Tibial artery (tissue), 4 donors: ENCODE measurements at places on chromosomes 6 and 20.
A peak's percentile ranks its signal among the peaks of the same experiment; 100 is the strongest.

DNA sequence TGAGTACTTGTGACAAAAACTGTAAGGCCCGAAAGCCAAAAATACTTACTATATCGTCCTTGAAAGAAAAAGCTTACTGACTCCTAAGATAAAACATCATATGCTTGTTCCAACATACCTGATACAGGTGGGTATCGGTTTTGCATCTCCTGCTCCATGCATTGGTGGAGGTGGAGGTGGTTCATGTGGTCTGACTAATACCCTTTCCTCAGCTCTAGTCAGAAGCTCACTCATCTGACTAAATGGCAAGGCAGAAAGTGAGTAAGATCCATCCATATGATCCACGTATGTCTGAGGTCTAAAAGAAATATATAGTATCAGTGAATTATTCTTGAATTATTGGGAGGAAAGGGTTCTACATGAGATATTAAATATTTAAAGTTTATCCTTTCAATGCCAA, 76.2 kb downstream of the WASF1 start:
- DNase-seq: no peak

DNA sequence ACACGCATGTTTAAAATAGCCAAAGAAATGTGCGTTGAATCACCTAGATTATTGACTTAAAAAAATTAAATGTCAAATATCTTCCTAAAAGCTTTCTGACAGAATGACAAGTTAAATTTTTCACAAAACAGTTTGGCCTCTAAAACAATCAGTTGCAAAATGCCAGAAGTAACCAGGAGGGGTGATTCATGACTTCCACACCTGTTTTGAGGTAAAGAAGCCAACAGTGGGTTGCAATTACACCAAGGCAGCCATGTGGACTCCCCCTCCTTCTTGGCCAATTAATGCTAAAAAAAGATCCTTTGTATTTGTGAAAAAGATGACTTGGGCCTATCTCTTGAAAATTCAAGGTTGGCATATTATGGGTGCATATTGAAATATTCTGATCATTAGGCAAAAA, 424.8 kb downstream of the CBLN4 start:
- no peak for DNase-seq

- no peak for DNase-seq
Measured at GRCh38 chr6:16857969-16858592, 96.8 kb upstream of the ATXN1 start.

DNA sequence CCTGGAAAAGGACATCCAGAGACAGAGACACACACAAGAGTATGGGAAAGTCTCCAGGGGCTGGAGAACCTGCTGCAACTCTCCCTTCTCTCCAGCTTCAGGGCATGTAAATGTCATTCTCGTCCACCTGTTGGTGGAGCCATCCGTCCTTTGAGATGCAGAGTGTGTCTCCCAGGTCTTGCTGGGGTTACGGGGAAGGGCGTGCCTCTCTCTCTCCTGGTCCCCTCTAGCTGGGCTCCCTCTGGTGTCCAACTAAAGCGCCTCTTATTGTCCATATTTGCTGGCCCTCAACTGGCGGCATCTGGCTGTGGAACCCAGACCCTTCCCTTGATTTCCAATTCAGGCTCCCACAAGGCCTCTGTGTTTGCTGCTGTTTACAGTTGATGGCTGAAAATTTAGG, 244.1 kb downstream of the BMP7 start:
- no peak for DNase-seq

GRCh38 chr20:18055261-18055660, 2.5 kb downstream of the OVOL2 start:
- DNase-seq: no peak

- no peak for DNase-seq
Measured at GRCh38 chr6:30849903-30850651, 34.2 kb upstream of the DDR1 start.

GRCh38 chr6:42715871-42716270, 6.5 kb downstream of the PRPH2 start:
- DNase-seq: no peak

GRCh38 chr6:109087661-109088264, 6.9 kb downstream of the SESN1 start:
- DNase-seq: no peak

GRCh38 chr20:60092729-60093128, 134.5 kb downstream of the CDH26 start:
- no peak for DNase-seq

DNA sequence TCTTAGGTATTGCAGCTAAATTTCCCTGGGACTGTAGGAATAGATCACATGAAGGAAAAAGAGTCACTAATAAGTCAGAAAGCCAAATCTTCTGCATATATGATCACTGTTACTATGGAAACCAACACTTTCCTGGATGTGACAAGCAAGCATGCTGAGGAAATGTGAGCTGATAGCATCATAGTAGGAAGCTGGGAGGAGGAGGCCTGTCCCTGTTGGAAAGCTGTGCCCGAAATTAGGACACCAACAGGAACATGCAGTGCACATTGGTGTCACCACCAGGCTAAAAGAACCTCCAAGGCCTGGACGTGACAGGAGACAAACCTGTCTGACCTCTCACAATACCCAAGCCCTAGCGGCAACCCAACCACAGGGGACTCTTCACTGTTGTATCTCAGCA, 181.9 kb upstream of the PCSK2 start:
- DNase-seq: no peak

- DNase-seq: no peak
Measured at GRCh38 chr6:148455674-148456558, 113.3 kb downstream of the SASH1 start.

GRCh38 chr20:42634156-42634555, 555.5 kb downstream of the PTPRT start:
- no peak for DNase-seq

GRCh38 chr20:20173254-20173653, 120.9 kb downstream of the CFAP61 start:
- DNase-seq: no peak

- no peak for DNase-seq
Measured at GRCh38 chr20:57676589-57677583, 32.9 kb downstream of the PMEPA1 start.

DNA sequence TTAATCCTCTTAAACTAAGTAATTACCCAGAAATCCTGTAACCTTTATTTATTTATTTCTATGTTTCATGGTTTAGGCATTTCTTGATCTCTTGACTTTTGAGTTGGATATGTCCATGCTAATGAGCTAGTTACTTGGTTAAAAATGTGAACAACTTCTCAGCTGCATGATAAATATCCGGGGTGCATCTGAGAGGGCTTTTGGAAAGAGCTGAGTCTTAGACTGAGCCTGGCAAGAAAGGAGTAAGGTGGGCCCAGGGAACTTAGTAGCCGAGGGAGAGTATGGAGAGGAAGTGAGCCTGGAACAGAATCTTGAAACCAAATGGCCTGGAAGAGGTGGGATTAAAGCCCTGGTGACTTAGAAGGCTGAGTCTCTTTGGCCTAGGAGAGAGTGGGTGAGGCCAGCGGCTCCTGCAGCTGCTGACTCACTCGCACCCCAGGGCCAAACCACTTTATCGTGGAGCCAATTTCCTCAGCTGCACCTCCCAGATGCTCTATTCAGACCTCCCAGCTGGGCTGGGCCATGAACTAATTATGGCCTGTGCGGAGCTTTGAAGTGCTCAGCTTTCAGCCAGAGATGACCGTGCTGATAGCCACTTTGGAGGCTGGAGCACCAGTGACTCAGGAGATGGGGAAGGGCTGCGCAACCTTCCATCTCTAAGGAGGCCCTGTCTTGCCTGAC, 19.1 kb downstream of the TGM3 start:
- peak; percentile 53 for DNase-seq

DNA sequence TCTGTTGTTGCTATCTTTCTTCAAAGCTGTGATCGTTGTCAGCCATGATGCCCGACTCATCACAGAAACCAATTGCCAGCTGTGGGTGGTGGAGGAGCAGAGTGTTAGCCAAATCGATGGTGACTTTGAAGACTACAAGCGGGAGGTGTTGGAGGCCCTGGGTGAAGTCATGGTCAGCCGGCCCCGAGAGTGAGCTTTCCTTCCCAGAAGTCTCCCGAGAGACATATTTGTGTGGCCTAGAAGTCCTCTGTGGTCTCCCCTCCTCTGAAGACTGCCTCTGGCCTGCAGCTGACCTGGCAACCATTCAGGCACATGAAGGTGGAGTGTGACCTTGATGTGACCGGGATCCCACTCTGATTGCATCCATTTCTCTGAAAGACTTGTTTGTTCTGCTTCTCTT, 19.3 kb downstream of the ABCF1 start:
- no peak for DNase-seq

DNA sequence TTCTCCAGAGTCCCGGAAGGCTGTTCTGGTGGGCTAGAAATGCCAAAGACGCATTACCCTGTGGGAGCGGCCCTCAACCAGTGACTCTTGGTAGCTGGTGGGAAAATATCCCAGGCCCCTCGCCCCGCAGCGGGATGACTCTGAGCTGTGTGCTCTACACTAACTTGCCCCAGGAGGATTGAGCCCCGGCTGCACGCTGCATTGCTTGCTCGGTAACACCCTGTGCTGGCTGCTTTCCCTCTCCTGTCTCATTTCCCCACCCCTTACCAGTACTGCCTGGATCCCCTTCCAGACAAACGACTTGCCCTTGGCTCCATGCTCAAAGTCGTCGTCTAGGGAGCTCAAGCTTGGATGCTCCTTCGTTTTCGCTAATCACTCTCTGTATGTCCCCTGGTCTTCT, 411.8 kb upstream of the SULF2 start:
- DNase-seq: no peak

GRCh38 chr6:5567352-5567751, 306.0 kb downstream of the FARS2 start:
- no peak for DNase-seq

DNA sequence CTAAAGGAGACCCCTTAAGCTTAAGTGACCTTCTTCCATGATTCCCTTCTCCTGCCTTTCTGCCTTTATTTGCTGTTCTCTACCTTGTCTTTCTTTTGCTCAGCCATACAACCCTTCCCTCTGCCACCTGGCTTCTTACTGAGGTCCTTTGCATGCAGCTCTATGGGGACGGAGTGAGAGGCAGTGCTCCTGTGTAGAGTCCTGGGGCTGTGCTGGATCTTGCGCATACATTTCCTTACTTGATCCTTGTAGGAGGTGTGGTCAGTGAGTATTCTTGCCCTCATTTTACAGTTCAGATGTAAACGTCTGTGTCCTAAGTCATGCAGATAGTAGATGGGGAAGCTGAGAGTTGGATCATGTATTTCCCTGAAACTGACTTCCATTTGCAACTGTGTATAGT, 5.7 kb downstream of the SASH1 start:
- no peak for DNase-seq
